NCI-H187 (cell line): ENCODE measurements at places on chromosomes 1 and 21.

DNA sequence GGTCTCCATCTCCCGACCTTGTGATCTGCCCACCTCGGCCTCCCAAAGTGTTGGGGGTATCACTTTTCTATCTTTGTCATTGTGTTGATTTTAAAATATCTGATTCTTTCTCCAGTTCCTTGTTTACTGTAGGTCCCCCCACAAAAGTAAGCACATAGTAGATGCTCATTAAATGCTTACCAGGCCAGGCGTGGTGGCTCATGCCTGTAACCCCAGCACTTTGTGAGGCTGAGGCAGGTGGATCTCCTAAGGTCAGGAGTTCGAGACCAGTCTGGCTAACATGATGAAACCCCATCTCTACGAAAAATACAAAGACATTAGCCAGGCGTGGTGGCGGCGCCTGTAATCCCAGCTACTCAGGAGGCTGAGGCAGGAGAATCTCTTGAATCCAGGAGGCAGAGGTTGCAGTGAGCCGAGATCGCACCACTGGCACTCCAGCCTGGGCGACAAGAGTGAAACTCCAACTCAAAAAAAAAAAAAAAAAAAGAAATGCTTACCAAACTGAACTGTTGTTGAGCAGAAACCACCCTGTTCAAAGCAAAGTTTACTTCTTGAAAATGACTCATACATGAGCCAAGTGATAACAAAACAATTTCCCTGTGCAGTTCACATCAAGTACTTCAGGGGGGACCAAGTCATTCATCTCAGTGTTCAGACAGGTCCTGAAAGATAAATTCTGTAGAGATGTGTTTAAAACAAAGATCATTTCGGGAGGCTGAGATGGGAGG is 24.3 kb upstream of the NID1 start:
- DNase-seq = no peak

GRCh38 chr1:234608025-234608910 is 1.7 kb downstream of the IRF2BP2 start:
- DNase-seq = no peak

DNA sequence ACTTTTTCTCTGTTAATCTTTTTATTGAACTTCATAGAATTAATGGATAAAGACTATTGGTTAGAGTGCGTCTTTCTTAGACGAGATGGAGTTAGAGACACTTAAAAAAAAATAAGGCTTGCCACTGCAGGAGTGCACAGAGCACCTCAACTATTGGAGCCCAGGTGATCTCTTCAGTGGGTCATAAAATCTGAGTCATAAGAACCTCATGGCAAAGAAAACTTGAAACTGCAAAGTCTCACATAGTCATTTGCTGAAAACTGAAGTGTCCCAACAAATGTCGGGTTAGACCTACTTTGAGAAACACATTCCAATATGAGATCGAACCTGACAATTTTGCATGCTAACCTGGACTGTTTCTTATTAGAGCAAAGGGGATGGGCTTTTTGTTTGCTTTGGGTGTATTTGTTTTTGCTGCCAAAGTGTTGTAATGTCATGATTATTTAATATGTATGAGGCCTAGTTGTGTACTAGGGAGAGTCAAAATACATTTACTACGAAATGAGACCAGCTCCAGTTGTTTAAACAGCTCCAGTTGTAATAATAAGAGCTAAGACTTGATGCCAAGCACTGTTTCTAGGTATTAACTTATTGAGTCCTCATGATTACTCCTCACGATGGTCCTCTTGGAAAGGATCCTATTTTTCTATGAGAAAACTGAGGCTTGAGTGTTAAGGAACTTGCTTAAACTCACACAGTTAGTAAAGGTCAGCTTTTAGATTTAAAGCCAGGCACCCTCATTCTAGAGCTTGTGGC is 65.1 kb downstream of the DDR2 start:
- no peak for DNase-seq

- DNase-seq = no peak
Observed at GRCh38 chr1:31421371-31422040, 8.5 kb downstream of the SERINC2 start.

GRCh38 chr1:11854519-11854918 is 4.2 kb downstream of the NPPB start:
- no peak for DNase-seq

DNA sequence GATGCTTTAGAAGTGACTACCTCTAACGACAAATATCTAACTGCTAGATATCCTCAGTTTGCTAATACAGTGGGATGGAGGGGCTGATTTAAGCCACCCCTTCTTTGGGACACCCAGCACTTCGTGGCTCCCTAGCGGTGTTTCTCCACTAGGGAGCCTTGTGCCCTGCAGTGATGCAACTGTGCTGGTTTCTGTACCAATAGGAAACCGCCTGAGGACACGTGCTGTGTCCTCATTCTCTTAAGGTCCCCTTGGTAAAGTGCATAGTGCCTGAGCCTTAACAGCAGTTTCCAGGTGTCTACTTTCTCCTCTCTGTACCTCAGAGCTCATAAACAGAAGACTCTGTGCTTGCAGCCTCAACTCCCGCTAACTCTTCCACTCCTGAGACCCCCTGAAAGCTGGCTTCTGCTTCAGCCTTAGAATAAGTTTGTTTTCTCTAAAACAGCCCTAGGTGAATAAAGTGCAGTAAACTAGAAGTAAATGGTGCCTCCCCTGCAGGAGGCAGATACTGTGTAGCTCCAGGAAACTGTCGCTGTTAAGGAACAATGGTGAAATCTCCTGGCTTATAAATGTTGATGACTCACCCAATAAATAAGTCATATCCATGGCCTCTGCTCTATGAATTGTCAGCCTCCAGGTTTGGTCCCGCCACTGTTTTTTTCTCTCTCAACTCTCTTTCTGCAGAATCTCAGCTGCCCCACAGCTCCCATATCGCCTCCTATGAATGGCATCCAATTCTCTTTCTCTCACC is 130.4 kb downstream of the AK5 start:
- DNase-seq = no peak

DNA sequence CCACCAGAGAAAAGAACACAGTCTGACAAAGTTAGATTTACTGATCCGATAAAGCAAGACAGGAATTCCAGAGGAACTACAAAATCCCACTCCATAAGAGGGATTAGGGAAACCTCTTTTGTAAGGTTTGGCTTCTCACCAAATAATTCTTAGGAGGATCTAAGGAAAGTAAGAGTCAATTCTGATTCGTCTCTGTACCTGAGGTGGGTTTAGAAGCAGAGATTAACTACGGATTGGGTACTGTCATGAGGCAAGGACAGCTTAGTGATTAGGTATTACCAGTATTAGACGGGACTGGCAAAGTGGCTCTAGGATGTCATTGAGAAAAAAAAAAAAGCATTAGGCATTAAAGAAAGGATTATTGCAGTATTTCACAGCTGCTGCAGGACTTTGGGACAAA is 371.7 kb upstream of the BRINP3 start:
- no peak for DNase-seq

DNA sequence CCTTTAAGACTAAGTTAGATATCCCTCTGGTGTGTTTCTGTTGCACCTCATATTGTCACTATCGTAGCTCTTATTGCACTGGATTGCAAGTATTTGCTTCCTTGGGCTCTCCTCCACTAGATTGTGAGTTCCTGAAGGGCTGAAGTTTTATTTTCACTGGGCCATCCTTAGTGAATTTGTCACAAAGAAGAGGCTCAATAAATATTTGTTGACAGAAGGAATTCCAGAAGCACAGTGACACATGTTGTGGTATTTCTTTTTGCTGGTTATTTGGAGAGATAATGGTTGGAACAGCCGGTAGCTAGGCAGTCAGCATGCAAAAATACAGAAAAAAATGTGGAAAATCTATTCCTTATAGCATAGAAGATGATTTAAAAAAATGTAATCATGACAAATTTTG is 129.9 kb upstream of the ZRANB2 start:
- DNase-seq = no peak

DNA sequence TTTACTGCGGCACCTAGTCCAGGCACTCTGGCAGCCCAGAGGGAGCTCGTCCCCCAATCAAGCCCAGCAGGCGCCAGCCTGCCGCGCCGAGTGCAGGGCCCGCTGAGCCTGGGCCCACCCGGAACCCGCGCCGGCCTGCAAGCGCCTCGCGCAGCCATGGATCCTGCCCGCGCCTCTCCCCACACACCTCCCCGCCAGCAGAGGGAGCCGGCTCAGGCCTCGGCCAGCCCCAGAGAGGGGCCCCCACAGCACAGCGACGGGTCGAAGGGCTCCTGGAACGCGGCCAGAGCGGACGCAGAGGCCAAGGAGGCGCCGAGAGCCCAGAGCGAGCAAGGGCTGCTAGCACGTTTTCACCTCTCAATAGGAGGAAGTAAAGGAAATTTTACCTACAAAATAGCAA is 767.0 kb downstream of the MRPL39 start:
- DNase-seq = no peak

DNA sequence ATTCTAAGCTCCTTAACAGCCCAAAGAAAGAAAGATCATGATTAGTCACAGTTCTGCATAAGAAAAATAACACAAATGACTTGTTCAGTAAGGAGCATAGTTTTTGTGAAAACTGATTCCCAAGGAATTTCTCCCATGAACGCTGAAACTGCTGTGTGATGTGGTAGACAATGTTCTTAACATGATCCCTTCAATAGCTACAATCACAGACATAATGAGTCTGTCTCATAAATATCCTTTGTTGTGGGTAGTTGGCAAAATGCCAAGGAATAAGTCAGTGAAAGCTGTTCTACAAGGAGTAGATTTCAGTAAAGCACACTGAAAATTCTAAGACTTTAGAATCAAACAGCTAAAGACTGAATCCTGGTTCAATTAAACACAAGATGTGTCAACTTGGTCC is 404.8 kb downstream of the HLX start:
- DNase-seq = no peak

DNA sequence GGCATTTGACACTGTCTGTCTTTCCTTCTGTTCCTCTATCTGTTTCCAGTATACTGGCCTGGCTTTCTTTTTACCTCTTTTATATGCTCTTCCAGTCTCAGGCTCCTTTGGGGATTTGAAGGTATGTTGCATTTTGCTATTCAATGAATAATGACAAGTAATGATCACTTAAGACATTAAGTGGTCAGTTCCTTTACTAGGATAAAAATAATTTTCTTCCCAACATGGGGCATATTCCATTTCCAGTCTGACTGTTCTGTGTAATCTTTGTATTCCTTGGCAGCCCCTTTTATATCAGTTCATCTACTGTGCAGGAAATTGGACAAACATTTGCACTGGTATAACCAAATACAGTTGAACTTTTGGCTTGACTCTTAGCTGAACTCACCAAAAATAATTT is 15.6 kb downstream of the METTL18 start:
- DNase-seq = no peak

DNA sequence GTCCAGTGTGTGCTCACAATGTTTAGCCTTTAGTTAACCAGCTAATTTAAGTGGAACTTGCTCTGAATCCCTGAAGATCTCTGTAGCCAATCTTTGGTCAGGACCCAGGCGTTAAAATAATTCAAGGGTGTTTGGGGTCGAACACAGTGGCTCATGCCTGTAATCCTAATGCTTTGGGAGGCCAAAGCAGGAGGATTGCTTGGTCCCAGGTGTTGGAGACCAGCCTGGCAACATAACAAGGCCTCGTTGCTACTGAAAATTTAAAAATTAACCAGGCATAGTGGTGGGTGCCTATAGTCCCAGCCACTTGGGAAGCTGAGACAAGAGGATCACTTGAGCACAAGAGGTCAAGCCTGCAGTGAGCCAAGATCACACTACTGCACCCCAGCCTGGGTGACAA is 94.3 kb downstream of the ITSN1 start:
- DNase-seq = no peak

DNA sequence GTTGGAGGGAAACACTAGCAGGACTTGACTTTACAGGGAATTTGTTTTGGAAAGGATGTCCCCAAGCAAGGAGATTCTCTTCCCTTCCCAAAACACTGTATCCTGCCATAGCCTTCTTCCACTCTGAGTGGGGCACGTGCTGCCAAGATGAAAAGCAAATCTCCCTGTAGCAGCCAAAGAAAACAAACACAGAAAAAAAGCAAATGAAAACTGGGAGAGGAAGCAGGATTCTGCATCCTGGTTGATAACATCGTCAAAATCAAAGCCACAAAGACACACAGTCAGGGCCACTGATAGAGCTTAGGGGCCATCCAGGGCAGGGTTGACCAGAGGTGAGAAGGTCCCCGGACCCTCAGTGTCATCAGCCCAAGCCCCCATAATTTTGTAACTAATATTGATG is 16.0 kb upstream of the MTARC2 start:
- DNase-seq = no peak

- no peak for DNase-seq
Observed at GRCh38 chr1:12426030-12426429, 192.0 kb downstream of the DHRS3 start.

- peak; percentile 64 for DNase-seq
Observed at GRCh38 chr1:52127181-52128180, 14.4 kb upstream of the ZFYVE9 start.

DNA sequence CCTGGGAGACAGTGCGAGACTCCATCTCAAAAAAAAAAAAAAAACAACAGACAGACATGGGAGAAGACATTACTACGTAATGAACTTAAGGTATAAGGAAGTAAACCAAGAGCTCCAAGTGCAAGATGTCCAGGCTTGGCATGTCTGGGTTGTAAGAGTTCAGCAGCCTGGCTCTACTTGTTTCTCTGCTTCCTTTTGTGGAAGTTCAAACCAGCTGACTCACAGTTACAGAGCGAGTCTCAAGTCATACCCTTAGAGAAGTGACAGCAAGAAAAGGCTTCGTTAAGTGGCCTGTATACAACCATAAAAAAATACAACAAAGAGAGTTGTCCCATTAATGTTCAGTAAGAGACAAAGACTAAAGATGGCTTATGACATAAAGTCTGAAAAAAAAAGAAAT is 1.3 kb downstream of the RIT1 start:
- DNase-seq = no peak

- DNase-seq = no peak
Observed at GRCh38 chr1:166302989-166303758, 136.4 kb upstream of the FAM78B start.

DNA sequence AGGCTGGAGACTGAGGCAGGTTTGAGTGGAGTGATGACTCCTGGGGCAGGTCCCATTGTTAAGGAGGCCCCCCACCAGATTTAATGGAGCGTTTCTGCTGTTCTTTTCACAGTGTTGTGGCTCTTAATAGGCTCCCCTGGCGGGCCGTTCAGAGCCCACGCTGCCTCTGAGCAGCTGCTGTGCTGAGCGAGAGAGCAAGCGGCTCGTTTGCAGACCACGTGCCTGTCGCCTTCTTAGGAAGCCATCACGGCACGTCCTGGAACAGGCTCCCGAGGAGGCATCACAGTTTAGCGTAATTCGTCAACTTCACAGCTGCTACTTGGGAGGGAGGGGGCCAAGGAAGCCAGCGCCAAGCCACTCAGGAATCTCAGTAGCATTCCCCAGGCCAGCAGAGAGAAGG is 70.5 kb upstream of the CTTNBP2NL start:
- no peak for DNase-seq
